AG08395 (cell line): ENCODE measurements at places on chromosomes 3 and 15.

GRCh38 chr3:10984371-10984896, 8.1 kb upstream of the SLC6A1 start:
- no peak for DNase-seq

GRCh38 chr15:39539466-39539865, 41.4 kb upstream of the THBS1 start:
- no peak for DNase-seq

- no peak for DNase-seq
Measured at GRCh38 chr15:29873947-29874411, 51.7 kb upstream of the TJP1 start.

- DNase-seq = no peak
Measured at GRCh38 chr15:89308236-89308635, 26.4 kb downstream of the POLG start.

GRCh38 chr15:23860290-23861245, 173.5 kb upstream of the NDN start:
- DNase-seq = no peak
